ENCODE measurements at places on chromosomes 3 and 15.

GRCh38 chr15:41961595-41962202, 10.7 kb downstream of the EHD4 start:
- DNase-seq, result no peak

DNA sequence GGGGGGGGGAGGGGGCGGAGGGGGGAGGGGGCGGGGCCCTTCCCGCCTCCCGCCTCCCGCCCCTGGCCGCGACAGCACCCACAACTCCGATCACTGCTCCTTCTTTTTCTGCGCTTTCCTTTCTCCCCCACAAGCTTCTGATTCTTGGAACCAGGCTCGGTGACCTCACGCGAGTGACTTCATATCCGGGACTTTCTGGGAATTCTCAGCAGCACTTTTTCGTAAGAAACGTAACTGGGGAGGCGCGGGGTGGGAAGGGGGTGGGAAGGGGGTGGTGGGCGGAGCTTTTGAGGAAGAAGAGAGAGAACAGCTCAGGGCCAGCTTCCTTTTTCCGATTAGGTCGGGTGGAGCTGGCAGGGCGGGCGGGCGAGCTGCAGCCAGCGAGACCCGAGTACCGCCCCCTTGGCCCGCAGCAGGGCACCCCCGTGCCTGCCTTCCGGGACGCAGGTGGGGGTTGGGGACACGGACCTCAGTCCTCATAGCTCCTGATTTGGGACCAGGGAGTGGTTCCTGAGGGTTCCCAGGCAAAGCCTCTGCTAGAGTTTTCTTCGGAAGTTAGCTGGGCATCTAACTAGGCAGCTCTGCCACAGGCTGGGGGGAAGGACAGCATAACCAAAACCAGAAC, 14.6 kb downstream of the XIRP1 start:
- DNase-seq, result peak; percentile 92

DNA sequence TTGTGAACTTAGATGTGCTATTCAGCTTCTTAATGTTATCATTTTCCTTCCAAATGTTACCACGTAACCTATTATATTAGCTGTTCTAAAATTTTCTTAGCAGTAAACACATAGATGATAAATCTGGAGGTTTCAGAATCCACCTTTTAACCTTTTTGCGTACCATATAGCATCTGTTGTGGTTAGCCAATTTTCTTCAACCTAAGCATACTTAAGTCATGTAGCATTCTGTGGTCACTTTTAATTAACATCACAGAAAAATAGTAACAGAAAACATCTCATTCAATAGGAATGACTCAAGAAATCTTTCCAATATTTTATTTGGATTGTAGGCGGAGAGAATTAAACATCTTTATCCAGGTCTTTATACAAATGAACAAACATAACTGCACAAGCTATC, 1465.3 kb upstream of the GBE1 start:
- DNase-seq, result no peak

DNA sequence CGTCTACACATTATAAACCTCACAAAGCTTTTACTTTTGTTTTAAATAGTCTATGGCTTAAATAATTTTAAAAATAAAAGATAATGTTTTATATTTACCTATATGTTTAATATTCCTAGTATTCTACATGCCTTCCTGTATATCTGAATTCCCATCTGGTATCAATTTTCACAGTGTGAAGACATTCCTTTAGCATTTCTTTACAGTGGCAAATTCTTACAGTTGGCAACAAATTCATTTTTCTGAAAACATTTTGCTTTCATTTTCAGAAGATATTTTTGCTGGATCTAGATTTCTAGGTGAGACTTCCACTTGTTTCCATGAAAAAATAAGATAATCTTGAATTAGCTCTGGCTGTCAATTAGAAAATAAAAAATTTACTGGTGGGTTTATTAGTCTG, 471.4 kb upstream of the NAALADL2 start:
- no peak for DNase-seq

GRCh38 chr3:102736975-102737304, 302.1 kb downstream of the ZPLD1 start:
- no peak for DNase-seq

DNA sequence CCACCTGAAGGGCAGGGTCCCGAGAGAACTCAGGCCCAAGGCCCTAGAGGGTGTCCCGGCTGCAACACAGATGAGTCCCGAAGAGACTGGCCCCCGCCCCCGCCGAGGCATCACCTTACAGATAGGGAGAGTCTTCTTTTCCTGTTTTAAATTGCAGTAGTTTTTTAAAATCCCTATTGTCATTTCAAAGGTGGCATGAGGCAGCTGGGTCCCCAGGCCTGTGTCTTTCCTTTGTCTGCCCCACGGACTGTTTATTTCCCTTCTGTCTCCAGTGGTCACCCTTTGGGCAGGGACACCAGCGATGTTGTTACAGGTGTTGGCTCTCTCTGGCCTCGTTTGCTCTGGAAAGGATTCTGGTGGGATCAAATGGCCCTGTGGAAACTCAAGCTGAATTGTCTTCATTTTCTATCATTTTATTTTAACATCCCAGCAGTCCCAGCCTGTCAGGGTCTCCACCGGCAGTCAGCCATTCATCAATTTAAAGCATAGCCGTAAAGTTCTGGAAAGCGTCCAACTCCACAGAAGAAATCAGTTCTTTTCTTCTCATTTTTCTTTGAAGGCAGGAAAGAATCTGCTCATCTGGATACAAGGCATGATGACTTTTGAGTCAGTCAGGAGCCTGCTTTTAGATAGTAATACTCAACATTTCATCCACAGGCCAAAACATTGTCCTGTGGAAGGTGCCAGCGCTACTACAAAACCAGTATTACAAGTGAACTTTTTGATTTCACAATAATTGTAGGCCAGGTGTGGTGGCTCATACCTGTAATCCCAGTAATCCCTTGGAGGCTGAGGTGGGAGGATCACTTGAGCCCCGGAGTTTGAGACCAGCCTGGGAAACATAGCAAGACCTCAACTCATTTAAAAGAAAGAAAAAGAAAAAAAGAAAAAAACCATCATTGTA, 96.2 kb downstream of the HES1 start:
- DNase-seq, result no peak

DNA sequence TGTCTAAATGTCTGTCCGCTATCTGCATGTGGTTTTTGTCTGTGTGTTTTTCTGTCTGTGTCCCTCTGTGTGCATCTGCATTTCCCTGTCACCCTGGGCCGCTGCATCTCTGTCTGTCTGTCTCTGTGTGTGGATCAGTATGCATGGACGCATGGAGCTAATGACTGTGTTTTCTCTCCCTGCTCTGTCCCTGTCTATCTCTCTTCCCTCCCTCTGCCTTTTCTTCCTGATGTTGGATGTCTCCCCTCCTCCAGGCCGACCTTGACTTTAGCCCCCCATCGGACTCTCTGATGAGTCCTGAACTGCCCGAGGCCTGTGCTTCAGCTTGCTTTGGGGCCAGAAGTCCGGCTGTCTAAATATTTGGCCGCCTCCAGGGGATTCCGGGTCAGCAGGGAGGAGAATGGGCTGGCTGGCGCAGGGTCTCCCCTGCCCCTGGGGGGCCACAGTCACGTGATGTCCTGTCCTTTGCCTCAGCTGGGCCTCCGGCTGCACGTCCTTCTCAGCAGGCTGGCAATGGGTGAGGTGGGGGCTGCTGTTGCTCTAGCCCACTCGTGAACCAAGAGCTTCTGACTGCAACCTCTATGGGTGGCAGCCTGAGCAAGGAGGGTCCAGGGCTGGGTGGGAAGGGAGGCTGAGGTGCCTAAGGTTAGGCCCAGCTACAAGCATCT, 3.7 kb downstream of the SLC38A3 start:
- no peak for DNase-seq

DNA sequence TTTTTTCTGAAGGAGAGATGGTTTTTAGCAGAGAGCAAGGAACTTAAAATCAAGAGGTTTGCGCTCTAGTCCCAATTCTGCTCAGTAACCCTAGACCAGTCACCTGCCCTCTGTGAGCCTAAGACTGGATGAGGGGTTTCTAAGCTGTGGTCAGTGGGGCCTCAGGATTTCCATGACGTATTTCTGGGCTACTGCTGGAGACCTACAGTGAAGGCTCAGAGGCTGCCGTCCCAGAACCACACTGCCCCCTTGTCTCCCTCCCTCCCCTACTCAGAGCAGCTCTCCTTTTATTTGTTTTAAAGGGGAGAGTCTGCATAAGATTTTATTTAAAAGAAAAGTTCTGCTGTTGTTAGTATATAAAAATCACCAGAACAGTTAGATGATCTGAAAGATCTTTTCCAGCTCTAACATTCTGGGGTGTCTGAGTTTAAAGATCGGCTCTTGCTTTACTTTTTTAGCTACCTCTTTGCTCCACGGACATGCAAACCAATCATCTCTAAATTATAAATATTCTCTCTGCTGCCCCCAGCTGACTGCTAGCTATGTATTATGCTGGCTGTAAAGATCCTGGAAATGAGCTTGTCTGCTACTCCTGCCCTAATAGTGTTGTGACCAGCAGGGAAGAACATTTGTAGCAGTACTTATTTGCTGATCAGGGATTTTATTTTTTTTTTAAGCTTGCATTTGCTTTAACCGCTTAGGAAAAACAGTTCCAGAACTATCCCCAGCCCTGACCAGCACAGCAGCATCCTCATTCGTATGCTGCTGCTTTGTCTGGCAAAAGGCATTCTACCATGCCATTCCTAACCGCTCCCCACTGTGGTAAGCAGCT, 28.6 kb upstream of the NDUFB4 start:
- DNase-seq, result peak; percentile 62

DNA sequence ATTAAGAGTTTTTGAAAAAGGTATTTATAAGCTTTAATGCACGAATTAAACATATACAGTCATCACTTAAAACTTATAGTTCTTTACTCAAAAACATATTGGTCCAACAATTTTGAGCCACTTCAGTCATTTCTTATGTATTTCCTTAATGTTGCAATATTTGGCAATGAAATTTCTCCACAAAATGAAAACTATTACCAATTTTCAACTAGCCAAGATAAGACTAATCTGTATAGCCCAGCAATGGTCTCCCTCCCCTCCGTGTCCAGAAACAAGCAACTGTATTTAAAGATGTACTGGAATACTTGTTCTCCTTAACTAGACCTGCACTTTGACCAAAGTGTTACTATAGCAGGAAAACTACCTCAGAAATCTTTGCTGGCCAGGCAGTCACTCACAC, 9.2 kb downstream of the ARF4 start:
- no peak for DNase-seq

- no peak for DNase-seq
These were observed 26.2 kb upstream of the LRRC3B start for GRCh38 chr3:26596335-26596734.

GRCh38 chr3:128787256-128788253, 61.6 kb downstream of the RAB7A start:
- DNase-seq, result peak; percentile 83

DNA sequence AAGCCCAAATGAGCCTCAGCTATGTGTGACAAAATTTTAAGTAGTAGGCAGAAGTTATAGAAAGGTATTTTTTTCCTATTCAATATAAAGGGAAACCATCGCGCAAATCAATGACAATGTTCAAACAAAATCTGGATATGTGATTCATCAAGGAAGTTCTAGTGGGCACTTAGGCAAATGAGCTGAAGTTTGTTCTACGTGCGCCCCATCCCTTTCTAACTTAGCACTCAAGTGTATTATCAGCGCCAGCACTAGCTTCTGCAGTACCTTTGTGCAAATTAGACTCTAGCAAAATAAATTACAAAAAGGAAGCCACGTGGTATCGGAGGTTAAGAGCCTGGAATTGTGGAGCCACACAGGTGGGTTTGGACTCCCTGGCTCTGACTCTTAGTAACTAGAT, 91.1 kb downstream of the TBL1XR1 start:
- DNase-seq, result no peak

DNA sequence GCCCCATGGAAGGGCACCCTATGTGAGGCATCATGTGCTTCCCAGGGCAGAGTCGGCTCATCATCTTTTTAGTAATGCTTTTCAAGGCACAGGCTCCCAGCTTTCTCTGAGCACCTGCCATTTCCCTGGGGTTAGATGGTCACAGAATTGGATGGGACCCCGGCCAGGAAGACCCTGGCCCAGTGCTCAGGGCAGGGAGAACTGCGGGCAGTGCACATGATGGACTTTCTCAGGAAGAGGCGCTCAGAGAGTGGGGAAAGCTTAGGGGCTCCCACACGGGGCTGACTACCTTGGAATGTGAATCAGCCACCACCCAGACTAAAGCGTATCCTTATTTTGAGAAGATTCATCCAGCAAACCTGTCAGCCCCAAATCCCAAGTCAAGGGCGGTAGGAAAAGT, 16.5 kb upstream of the SKOR1 start:
- DNase-seq, result no peak

- no peak for DNase-seq
These were observed 4.3 kb downstream of the CHAC1 start for GRCh38 chr15:40957581-40958051.

DNA sequence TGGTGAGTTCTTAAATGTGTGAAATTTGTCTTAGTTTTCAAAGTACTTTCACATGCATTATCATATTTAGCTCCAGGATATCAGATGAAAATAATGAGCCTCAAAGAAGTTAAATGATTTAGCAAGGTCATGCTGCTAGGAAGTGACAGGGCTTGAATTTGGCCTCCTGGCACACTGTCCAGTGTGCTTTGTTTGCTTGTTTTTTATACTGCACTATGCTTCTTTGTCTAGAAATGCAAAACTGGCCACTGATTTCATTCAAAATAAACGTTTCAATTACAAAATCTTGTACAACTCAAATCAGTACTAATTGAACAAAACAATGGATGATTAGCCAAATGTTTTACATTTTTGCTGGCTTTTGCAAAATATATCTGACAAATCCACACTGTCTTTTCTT, 583.3 kb upstream of the CBLB start:
- no peak for DNase-seq

- DNase-seq, result no peak
These were observed 720.2 kb upstream of the GOLIM4 start for GRCh38 chr3:168815946-168816345.

DNA sequence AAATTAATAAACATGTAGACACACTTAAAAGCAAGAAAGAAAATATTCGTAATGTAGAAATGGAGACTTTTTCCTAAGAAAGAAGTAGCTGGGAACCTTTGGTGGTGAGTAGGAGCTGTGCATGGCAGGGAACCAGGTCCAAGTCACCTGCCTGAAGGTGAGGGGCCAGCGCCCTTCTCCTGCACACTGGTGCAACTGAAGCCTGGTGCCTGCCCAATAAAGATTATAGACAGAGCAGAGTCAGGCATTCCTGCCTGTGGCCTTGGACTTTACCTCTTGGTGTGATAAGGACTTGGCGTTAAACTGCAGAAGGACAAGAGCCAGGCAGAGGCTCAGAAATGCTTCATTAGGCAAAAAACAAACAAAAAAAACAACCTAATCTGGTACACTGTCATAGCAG, 14.2 kb downstream of the CFAP91 start:
- DNase-seq, result no peak

GRCh38 chr3:183253528-183254486, 754 bp downstream of the B3GNT5 start:
- peak; percentile 39 for DNase-seq

- no peak for DNase-seq
These were observed 19.5 kb upstream of the SPESP1 start for GRCh38 chr15:68910816-68911215.

Measured in HCEC 1CT (cell line).